ENCODE measurements at places on chromosomes 13 and 19. TPM values are rescaled to one million over a fixed set of nuclear protein-coding genes. Genes with fewer than 3 reads are reported as not detected.

FRY gene
- total RNA-seq = 19.9 TPM

GSX1 gene
- total RNA-seq = not detected

SBSN gene
- not detected for total RNA-seq

DNA sequence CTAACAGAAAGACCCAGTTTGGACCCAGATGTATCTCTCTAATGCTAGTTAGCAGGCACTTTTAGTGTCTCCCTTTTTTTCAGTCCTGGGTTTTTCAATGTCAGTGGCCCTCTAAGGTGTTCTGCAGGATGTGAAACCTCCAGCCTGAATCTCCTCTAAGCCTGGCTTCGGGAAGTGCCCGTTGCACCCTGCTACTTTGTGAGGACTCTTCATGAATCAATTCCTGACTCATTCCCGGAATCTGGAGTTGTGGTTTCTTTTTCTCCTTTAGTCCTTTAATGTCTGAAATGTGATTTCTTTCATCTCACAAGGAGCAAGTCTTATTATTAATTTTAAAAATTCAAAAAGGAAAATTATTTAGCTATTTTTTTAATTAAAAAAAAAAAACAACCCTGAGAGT lies 116.0 kb downstream of the ZNF536 start:
- DNase-seq = no peak

DNA sequence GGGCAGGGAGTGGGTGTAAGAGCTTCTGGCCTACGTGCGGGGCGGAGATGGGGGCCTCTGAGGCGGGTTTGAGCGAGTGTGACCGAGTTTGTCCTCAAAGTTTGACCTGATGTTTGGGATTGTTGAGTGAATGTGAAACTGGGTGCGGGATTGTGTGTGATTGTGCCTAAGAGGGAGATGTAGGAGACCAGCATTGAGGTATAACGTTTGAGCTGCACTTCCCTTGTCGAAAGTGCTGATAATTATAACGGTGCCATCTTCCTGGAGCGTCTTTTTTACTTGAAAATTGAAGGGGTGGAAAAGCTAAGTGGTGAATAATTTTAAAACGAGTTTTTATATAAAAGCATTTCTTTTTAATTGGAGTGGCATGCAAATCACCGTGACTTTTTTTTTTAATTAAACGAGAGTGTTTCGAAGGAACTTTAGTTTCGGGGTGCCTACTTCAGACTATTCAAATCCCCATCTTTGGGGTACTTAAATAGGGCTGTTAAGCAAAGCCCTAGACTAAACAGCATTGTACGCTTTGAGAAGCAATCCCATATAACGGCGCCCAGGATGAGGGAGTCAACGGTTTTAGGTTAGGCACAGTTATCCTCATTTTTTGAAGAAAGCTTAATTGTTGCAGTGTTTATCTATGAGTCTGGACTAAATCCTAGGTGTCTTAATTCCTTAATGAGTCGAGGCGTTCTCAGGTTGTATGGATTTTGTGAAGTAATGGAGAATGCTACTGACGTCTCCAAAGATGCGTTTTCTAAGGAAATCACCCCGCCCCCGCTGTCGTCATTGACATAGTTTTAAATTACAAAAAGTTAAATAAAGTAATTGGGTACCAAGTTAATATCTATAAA lies 594 bp downstream of the ZNF146 start:
- no peak for DNase-seq

DNA sequence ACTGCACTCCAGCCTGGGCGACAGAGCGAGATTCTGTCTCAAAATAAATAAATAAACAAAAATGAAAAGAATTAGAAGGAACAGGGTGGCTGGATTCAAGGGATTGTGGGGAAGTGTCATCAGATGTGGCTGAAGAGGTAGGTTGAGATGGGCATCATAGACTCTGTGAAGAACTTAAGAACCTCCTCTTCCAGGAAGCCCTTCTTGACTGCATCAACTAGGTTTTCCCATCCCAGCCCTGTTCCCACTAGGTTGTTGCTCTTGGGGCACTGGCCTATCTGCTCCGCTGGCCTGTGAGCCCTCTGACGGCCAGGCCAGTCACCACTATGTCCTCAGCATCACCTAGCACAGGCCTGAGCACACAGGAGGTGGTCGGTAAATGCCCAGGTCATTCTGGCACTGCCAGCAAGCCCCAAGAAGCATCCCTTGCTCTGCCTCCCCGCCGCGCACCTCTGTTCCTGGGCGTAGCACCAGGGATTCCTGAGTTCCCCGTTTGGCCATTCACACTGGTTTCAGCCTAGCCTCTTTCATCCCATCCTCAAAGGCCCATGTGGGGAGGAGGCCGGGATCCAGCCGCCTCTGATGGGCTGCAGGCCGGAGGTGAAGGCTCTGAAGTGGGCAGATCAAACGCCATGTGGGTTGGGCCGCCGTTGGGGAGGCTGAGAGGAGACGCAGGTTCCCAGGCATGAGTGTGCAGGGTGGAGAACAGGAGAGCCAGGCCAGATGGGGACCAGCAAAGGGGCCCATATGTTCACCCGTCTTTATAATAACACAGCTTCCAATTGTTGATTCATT lies 27.6 kb upstream of the SLC1A5 start:
- DNase-seq = no peak

DNA sequence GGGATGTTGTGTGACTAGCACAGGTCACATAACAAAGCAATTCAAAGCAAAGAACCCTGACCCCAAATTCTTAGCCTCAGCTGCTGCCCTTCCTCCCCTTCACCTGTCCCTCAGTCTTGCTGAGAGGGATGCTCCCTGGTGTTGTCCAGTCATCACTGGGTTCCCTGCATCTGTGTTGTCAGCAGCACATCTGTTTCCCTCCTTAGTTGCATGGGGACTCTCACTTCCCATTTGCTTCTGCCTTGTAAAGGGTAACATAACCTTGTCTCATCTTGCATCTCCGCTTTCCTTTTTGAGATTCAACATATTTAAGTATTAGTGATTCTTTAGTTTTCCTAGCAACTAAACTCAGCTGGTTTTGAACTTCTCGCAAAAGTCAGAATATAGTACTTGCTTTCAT lies 54.0 kb downstream of the SPATA13 start:
- no peak for DNase-seq

DNA sequence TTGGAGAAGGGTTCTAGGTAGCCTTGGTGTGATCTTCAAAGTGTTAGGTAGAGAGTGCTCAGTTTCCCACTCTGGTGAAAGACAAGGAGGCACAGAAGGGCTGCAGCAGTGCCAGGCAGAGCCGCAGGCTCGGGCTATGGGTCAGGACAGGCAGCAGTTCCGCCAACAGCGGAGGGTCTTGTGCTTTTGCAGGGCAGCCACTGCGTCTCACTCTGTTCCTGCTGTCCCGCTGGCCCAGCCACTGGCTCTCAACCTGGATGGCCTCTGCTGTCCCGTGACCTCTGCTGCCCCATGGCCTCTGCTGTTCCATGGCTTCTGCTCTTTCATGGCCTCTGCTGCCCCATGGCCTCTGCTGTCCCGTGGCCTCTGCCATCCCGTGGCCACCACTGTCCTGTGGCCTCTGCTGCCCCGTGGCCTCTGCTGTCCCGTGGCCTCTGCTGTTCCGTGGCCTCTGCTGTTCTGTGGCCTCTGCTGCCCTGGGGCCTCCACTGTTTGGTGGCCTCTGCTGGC lies 175.7 kb downstream of the URI1 start:
- DNase-seq = no peak

GRCh38 chr13:76879883-76880270 lies 6.3 kb downstream of the KCTD12 start:
- DNase-seq = no peak

DNA sequence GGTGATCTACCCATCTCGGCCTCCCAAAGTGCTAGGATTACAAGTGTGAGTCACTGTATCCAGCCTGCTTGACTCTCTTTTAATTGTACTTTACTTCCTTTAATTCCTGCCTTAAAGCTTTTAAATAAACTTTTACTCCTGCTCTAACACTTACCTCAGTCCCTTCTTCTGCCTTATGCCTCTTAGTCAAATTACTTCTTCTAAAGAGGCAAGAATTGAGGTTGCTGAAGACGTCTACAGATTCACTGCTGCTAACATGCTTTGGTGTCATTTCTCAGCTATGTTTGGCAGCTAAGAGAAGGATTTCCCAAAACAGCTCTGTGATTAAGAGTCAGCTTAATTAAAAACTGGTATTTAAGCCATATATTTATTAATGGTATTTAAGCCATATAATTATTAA lies 32.9 kb upstream of the CD177 start:
- DNase-seq = no peak

DNA sequence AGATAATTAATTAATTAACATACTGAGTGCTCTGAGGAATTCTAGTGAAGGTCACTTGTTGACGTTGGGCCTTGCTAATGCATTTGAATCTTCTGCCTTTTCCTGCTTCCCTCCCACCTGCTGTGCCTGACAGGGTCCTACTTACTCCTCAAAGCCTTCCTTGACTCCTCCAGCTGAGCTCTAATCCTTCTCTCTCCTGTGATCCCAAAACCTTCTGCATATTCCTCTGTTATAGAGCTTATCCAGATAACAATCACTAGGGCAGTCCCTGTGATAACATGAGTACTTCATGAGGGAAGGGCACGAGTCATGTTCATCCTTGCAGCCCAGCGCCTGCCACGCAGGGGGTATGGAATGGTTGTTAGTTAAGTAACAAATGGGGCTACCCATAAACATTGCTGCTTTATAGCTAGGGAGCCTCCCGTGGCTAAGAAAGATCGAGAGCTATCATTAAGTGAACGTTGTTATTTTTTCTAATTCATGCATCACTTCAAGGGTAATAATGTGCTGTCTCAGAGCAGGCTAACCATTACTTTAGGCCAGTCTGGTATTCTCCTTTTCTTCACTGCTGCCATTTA lies 19.1 kb upstream of the SPATA13 start:
- no peak for DNase-seq

Data from colonic mucosa (tissue), 4 donors.